ENCODE measurements at places on chromosomes 3 and 15.

DNA sequence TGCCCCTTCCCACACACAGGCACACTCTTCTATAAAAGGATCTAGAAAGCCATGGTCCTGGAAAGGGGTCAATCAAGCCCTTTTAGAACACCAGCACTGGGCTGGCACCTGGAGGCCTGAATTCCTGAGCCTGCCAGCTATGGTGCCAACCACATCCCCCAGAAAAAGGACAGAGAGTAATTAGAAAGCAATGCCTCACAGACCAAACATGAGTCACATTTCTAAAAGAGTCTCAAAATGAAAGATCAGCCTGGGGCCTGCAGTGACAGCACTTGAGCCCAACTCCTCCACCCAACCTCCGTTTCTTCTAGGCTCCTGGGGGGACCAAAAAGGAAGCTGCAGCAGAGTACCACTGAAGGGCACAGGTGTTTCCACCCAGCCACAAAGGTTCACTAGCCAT is 14.1 kb downstream of the MYLK start:
- no peak for DNase-seq

- no peak for DNase-seq
These were observed 193.5 kb downstream of the FOXP1 start for GRCh38 chr3:71389911-71390573.

DNA sequence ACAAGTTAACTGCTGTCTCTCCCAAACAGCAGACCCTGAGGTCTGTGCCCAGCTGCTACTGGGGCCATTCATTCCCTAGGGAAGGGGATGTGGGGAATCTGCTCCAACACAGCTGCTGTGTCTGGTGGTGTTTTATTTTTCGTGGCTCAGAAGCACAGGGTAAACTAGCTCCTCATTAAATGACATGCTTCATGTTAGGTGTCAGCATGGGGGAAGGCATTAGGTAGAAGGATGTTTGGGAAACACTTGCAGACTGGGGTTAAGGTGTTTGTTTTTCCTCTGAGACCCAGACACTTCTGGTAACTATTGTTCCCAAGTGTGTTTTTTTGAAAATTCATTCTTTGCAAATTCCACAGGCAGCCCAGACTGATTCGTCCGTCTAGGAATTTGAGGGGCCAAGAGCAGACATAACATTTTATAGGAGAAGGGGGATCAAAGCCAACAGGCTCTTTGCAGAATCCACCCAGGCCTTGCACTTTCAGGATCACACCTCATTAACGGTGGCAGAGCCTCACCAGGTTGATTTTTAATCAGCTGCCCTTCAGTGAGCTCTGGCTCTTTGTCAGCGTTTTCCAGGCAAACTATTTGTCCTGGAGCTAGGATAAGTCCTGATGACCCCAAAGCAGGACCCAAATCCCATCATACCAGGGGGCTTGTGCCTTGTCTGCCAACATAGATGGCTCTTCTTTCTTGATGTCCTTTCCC is 65.4 kb upstream of the ITGA11 start:
- no peak for DNase-seq

- DNase-seq: no peak
These were observed 17.6 kb downstream of the BHLHE40 start for GRCh38 chr3:4996771-4997291.

DNA sequence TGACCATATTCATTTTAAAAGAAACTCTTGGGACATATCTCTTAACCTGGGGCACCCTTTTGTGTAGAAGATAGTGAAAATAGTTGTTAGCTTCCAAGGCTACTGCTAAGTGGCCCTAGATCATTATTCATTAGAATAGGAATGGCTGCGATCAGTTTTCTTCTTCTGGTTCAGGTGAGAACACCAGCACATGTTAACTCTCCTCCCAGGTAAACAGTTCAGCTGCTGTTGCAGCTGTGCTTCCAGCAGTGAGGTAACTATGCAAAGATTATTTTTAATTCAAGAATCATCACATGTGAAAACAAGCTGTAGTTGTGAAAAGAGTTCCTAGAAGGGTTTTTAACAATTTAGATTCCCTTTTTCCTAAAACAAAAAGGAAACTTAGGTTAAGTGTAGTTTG is 43.3 kb downstream of the ZPLD1 start:
- no peak for DNase-seq

DNA sequence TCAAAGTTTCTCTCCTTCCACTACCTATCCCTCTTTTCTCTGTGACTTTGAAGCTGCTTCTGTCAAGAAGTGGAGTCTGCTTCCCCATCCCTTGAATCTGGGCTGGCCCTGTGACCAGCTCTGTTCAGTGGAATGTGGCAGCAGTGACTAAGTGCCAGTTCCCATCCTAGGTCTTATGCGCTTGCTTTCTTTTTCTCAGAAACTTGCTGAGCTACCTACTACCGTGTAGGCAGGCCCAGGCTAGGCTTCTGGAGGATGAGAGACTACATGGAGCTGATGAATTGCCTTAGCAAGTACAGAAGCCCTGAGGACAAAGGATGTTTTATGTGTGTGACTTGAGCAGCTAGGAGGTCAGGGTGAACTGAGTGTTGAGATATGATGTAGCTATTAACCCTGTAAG is 123.2 kb downstream of the PDCD6IP start:
- DNase-seq: no peak

GRCh38 chr3:186084264-186084663 is 24.6 kb downstream of the ETV5 start:
- DNase-seq: no peak

DNA sequence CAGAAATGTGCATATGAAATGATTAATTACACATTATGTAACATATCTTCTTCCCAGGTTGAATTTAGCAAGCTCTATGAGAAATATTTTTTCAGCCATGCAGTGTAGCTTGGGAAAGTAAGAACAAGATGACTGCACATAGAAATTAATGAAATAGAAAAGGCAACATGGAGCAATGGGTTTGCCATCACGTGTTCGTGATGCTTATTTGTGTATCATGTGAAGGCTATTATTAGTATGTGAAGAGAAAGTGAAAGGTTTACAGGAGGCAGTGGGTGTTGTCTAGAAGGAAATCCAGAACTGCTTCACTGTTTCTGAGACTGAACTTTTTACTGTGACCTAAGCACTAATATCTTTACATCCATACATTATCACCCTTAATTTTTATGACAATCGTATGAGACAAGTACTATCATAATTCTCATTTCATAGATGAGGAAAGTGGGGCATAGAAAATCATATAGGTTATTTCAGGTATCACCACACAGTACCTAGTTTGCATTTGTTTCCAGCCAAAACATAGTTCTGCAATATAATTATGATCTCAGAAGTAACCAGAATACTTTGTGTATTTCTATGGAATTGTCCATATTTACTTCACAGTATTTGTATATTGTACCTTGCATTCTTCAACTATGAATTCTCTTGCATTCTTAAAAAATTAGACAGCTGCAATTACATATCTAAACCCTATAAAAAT is 14.9 kb downstream of the SERPINI1 start:
- peak; percentile 58 for DNase-seq

- DNase-seq: no peak
These were observed 194.0 kb upstream of the FEZF2 start for GRCh38 chr3:62567097-62568021.

DNA sequence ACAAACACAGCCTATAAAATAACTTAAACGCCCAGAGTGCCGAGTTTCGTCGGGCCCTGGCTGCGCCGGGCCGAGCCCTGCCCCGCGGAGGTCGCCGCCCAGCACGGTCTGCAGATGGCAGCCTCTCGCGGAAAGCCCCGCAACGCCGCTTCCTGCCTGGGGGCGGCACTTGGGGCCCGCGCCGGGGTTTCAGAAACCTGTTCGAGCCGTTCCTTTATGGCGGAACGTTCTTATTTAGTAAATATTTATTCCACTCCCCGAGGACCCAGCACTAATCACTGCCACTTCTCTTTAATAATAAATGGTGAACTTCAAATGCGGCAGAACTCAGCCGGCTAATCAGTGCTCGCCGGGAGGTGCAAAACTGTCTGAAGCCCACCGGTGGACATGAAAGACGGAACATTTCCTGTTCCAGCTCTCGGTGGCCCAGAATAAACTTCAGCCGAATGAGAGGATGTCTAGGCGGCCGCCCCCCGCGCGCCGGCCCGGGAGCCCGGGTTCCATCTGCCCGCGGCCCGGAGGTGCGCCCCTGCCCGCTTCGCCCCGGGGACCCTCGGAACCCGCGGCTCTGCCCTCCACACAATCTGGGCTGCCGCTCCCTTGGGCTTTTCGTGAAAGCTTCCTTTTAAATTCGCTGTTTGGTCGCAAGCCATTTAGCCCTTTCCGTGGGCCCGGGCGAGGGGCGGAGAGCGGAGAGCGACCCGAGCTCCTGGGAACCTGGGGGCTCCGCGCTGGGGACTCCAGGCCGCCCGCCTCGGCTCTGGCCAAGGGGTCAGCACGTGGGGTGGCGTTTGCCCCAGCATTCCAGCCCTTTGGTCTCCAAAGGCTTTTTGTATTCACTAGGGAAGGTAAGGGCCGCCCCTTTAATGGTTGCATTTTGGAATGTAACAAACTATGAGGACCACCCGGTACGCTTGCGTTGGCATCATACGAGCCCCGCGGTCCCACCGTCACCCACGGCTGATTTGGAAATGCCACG is 110.8 kb upstream of the ATP11B start:
- peak; percentile 87 for DNase-seq

DNA sequence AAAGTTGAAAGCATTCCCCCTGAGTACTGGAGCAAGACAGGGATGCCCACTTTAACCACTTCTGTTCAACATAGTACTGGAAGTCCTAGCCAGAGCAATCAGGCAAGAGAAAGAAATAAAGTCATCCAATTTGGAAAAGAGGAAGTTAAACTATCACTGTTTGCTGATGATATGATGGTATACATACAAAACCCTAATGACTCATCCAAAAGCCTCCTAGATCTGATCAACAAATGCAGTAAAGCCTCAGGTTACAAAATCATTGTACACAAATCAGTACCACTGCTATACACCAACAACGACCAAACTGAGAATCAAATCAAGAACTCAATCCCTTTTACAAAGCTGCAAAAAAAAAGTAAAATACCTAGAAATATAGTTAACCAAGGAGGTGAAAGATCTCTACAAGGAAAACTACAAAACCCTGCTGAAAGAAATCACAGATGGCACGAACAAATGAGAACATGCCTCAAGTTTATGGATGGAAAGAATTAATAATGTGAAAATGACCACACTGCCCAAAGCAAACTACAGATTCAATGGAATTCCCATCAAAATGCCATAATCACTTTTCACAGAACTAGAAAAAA is 40.3 kb downstream of the RPL39L start:
- no peak for DNase-seq

DNA sequence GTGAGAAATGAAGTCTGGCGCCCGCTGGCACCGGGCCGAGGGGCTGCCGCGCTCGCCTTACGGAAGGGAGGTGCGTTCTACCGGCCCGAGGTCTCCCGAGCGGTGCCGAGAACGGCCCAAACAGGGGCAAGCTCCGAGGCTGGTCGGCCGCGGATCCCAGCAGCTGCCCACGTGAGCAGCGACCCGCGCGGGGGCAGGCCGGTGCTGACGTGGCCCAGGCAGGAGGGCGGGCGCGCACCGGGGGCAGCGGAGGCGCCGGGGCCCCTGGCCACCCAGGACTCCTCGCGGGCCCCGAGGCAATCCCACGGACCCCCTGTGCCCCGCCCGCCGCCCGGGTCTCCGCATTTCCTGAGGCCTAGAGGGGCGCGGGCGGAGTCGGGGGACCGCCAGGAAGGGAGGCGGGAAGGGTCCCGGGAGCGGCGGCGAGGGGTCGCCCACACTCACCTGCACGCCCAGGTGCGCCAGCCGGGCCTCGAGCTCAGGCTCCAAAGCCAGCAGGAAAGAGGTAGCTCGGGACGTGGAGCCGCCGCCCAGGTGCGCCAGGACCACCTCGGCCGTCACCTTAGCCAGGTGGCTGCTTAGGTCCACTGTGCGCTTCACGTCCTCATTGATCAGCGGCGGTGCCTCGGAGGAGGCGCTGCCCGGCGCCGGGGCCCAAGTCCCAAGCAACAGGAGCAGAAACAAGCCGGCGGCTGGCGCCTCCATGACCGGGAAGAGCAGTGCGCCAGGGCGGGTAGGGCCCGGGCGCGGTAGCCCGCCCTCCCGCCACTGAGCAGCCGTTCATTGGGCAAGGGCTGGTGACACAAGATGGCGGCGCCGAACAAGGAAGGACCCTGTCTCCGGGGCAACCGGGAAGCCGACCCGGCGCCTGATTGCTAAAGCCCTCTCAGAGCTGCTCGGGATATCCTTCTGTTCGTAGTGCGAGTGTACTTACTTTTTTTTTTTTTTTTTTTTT is at the start of gene RPN1:
Gene RPN1 (minus strand): TSS at position 723 of the 955 bp plus-strand sequence. CDS start 18 bp downstream, at position 705.
- DNase-seq: peak; percentile 95

GRCh38 chr3:39443530-39443929 is 23.9 kb upstream of the MOBP start:
- DNase-seq: no peak

DNA sequence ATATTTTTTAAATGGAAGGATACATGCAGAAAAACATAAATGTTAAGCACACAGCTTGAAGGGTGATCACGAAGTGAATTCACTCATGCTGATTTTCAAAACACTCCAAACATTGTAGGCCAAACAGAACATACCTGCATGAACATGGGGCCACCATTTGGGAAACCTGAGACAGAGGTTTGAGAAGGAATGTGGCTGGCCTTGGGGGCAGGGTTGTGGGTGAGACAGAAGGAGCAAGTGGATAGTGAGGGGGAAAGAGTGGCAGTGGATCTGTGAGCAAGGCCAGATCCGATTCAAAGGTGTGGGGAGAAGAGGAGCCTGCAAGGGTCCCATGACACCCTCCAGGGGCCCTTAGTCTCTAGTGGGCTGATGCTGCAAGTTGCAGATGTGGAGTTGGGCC is 94.9 kb downstream of the HMG20A start:
- no peak for DNase-seq

GRCh38 chr15:37142371-37142770 is 42.0 kb upstream of the MEIS2 start:
- no peak for DNase-seq

GRCh38 chr3:43892061-43892460 is 201.3 kb downstream of the ABHD5 start:
- DNase-seq: no peak

- DNase-seq: no peak
These were observed 99.0 kb downstream of the TMCC1 start for GRCh38 chr3:129794311-129795185.

DNA sequence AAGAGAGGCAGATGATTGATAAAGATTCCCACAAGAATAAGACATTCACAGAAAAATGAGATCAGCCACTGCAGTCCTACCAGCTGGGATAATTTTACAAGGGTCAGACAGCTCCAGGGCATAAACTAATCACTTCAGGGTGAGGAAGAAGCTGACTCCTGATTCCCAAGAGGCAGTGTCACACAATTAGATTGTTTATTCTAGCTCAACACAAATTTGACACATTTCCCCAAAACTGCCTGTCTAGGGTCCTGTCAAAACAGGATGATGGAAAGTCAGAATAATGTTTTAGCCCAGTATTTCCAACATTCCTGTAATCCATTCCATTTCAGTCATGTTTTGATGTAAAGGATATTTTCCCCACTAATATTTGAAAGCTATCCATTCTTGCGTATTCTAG is 110.8 kb downstream of the TNIK start:
- no peak for DNase-seq

DNA sequence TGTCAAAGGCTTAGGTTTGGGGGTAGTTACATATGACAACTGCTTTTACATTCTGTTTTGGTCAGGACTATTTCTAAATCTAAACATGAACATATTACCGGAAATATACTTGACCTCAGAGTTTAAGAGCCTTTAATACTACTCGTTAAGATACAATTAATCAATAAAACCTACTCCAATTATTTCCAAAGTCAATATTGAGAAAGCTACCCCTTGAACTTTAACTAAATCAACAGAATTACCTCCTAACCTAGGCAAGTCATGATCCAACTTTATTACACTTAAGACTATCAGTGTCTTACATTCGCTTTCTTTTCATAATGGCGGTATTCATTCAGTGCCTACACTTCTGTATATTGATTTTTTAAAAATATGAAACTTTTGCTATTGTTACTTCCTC is 107.7 kb downstream of the RAP2B start:
- no peak for DNase-seq

All from GM13976 (cell line).